ENCODE measurements at places on chromosomes 7 and 10.
A peak's percentile ranks its signal among the peaks of the same experiment; 100 is the strongest.

- no peak for DNase-seq
Measured at GRCh38 chr7:103824251-103824650, 165.2 kb downstream of the RELN start.

DNA sequence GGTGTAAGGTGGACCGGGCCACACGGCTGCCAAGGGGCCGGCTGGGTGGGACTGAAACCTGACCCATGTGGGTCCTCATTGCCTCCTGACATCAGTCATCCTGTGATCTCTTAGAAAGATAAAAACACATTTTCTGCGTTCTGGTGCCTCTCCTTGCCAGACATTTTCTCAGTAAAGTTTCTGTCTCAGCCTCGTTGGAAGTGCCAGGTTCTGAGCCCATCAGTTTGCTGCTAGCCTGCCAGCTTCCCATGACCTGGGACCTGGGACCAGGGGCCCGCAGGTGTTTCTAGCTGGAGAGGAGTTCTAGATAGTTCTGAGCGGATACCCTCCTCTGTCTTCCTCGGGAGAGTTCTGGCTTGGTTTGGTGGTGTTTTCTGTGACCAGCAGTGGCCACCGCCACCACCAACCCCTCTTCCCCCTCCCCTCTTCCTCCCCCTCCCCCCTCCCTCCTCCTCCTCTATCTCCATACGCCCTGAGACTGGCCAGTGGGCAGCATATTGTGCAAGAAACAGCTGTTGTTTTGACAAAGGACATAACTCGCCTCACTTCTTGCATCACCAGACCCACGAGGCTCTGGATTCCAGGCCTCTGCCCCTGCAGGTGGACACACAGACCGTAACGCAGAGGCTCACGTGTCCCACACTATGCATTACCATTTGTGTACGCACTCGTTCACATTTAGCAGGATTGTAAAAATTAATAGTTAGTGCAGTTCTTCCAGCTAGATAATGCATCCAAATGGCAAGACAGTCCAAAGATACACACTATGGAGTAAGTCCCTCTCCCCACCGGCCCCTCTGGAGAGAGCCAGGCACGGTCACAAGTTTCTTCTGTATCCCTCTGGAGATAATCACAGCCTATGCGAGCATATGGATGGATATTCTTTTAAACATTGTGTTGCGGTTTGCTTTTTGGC lies 94.6 kb downstream of the CUX1 start:
- DNase-seq: peak; percentile 69

GRCh38 chr10:25743832-25744231 lies 190.2 kb upstream of the MYO3A start:
- no peak for DNase-seq

DNA sequence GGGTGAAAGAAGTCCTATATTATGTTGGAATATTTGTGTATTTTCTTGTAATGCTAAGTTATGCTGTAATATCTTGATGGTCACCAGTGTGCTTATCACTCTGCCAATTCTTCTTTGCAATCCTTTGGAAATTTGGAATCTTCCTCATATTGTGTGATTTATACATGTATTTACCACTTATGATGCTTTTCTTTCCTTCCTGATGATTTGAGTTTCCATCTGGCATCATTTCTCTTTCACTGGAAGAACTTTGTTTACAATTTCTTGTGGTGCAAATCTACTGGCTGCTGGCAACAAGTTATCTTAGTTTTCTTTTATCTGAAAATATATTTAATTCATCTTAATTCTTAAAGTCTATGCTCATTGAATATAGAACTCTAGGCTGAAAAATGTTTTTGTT lies 29.2 kb downstream of the CFAP69 start:
- DNase-seq: no peak

GRCh38 chr10:71650397-71650796 lies 69.2 kb downstream of the C10orf105 start:
- DNase-seq: no peak

DNA sequence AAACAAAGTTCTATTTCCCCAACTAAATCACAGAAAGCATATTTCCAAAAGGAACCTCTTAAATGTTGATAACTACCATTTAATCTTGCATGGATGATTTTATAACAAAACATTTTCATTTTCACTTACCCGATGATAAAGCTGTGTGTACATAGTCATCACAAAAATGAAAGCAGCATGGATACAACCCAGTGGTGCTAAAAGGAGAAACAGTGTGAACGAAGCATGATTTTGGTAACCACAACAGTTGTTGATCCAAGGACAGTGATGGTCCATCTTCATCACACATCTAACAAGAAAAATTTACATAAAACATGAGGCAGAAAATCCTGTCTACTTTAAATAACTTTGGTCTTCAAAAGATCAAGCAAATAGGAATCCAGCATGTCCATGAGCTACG lies 4.7 kb downstream of the ZDHHC6 start:
- no peak for DNase-seq

GRCh38 chr10:78254013-78254412 lies 220.3 kb downstream of the RPS24 start:
- no peak for DNase-seq

DNA sequence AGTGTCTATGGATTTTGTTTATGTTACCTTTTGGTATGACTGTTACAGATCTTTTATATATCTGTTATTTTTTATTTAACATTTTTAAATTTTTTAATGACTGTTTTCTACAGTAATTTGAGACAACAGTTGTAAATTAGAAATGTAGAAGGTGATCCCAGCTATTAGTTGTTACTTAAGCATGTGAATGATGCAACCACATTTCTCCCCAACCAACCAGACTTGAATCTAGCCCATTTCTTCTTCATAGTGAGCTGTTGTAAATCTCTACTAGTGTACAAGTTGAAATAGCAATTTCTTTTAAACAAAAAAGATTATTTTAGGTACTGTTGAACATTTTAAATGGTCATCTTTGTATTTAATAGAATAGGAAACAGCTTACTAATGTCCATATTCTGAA lies 18.0 kb downstream of the TMEM106B start:
- DNase-seq: no peak

DNA sequence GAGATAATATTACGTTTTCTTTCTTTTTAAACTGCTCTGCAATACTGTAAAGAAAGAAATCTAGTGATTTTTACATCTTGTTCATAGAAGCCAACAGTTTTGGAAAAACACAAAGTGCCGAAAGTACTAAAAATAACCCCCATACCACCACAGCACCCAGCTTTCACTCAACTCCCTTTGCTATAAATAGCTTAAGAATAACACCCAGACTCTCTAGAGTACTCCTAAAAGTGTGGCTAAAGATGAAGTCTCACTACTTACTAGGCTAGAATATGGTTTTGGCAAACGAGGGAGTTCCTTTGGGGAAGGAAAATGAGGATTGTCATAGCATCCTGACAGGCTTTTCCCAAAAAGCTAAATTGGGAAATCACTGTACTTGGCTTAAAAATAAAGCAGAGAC lies 151.8 kb upstream of the ANK3 start:
- DNase-seq: no peak

GRCh38 chr7:90211391-90212148 lies at the start of gene STEAP2:
TSS of gene STEAP2 (plus strand) at chr7:90211740. CDS start at chr7:90225083, 13,343 bp downstream.
- DNase-seq: peak; percentile 52

DNA sequence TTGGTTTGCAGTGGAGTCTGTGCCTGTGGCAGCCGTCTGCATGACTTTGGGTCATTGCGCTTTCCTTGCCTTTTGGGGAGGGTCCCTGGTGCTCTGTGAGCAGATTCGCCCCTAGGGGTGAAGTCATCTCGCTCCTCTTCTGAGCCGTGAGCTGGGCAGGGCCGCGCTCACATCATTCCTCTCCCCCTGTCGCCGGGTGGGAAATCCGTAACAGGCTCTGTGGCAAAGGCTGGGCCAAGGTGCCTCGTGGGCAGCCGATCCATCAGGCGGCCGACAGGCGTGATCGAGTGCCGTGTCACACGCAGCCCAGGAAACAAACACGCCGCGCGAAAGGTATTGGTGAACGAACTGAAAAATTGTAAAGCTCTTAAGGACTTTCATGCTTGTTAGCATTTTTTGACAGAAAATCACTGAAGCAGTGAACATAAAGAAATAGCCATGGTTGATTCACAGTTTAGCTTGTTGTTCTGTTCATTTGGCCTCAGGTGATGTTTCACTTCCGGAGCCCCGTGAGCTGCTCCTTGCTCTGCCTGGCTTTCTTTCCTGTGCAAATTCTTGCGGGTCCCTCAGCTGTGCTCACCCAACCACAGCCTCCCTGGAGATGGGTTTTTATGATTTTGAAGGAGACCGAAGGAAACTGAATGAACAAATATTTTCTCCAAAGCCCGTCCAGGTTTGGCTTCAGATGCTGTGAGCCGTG lies 122.1 kb downstream of the NKX6-2 start:
- DNase-seq: no peak

GRCh38 chr10:47340608-47341170 lies 7.5 kb upstream of the RBP3 start:
- DNase-seq: no peak

DNA sequence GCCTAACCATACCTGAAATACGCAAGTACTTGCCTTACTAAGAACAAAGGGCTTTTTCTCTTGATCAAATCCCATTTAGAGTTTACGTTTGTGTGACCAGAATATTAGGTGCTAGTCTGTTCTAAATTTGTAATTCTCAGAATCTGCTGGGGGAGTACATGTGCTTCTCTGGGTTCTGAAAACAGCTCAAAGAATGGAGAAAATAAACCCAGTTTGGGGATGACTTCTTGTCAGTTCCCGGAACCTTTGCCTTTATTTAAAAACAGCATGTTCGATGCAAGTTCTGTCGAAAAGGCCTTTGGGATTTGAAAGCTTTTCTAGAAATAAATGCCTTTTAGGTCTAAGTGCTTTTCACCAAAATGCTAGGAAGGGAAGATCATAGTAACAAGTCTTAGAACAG lies 147.0 kb downstream of the ARID5B start:
- DNase-seq: no peak

GRCh38 chr10:8238986-8239385 lies 184.5 kb downstream of the GATA3 start:
- no peak for DNase-seq

DNA sequence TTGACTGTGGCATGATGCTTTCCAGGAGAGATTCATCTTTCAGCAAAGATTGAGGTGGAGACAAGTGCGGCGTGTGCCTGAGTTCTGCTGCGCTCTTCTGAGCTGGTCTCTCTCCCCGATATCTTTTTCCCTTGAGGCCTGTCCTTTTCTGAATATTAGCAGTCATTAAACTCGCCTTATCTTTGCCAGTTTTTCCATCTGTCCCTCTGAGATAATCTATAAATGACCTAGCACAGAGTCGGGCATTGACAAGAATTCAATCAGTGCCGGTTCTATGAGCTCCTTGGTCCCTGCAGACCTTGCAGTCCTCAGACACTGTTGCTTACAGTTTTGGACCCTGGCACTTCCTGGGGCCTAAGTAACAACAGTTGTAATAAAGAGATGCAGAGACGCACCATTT lies 89.7 kb upstream of the IKZF1 start:
- no peak for DNase-seq

DNA sequence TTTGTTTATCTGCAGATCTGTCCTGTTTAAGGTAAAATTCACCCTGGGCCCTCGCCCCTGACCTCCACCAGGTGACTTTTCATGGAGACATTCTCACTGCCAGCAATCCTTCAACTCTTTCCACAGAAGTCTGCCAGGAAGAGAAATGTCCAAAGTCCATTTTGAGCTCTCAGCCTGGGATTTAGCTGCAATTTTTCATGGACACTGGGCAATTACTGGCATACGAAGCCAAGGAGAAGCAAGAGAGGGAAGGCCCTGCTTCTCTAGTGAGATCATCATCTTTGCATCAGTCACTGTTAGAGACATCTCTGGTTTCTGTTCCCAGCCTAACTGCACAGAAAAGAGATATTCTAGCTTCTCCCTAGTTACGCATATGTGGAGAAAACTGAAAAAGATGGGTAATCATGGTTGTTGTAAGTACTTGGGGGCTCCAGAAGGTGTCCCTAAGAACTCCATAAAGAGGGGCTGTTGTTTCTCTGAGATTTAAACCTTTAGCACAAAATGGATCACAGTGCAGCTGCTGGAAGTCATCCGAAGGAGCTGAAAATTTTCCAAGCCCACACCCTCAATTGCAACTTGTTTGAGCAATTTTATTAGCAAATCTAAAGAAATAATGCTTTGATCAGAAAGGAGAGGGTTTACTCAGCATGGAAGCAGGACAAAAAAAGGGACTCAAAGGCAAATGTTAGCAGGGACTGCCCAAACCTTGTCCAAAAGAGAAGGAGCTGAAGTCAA lies 168.9 kb downstream of the SNX10 start:
- DNase-seq: no peak
